Activated T-cell treated with anti-CD3 and anti-CD28 coated beads, Interleukin-2, amount 50 U/mL, for 72 hours (primary cell): ENCODE measurements at places on chromosomes 16 and 17. TPM values are rescaled to one million over a fixed set of nuclear protein-coding genes. Genes with fewer than 3 reads are reported as not detected.

The ATP2A1 gene
- total RNA-seq, result 6.1 TPM

The BAIAP3 gene
- total RNA-seq, result 0.26 TPM

The TBC1D26 gene
- 0.74 TPM for total RNA-seq

The GAS7 gene
- total RNA-seq, result 1.3 TPM

The AXIN2 gene
- total RNA-seq, result 5.9 TPM

The ZP2 gene
- total RNA-seq, result not detected

The SLC13A5 gene
- total RNA-seq, result not detected

The WSCD1 gene
- total RNA-seq, result 0.19 TPM

The TEKT1 gene
- not detected for total RNA-seq

The NOTUM gene
- total RNA-seq, result 1.4 TPM

The RAB26 gene
- 2.0 TPM for total RNA-seq

The TPSD1 gene
- not detected for total RNA-seq

The KRTAP9-6 gene
- not detected for total RNA-seq

The LLGL2 gene
- 12.5 TPM for total RNA-seq

The KIF2B gene
- total RNA-seq, result not detected
